ENCODE measurements at places on chromosomes 1 and 21.

GRCh38 chr1:208577381-208577905, 333.3 kb upstream of the PLXNA2 start:
- H3K36me3 ChIP-seq, result no peaks in the 10 kb centered on the region
- no peak for DNase-seq
- H3K27ac ChIP-seq, result no peak overlapping the region
- no peaks in the 10 kb centered on the region for H3K27me3 ChIP-seq
- H3K4me1 ChIP-seq, result no peaks in the 10 kb centered on the region
- no peak overlapping the region for H3K4me3 ChIP-seq

DNA sequence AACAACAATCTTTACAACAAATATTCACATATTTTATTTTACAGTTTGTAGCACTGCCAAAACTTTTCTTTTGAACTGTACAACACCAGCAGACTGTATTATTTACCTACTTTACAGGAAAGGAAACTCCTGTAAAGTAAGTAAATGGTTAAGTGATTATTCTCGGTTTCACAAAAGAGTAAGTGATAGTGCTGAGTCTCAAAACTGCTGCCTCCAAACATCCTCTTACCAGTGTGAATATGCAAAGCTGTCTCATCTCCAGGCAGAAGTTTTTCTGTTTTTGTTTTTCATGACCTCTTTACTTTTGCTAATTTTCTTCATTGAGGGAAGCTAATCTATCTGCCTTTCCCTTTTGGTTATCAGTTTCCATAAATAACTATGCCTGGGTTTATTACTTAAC, 286.7 kb downstream of the SRGAP2C start:
- DNase-seq, result no peak
- no peak overlapping the region for H3K27ac ChIP-seq
- H3K36me3 ChIP-seq, result no peaks in the 10 kb centered on the region

DNA sequence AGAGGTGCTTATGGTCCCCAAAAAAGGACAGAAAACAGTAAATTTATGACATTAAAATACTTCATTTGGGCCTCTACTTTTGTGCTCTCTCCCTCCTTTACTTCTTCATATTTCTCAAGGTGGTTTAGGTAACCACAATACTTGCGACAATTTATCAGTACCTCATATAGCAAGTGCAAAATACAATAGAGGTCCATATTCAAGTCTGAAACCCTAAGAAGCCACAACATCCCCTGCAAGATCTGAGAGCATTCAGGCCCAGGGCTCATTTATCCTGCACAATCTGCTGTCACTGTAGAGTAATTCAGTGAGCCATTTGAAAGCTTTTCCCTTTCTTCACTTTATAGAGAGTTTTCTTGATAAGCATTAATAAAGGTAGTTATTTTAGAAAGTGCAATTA, 24.2 kb upstream of the ATP6V1G3 start:
- no peaks in the 10 kb centered on the region for H3K36me3 ChIP-seq
- no peak overlapping the region for H3K4me3 ChIP-seq
- DNase-seq, result no peak
- H3K27ac ChIP-seq, result no peak overlapping the region
- H3K27me3 ChIP-seq, result no peaks in the 10 kb centered on the region

GRCh38 chr1:44662683-44663030, 11.6 kb downstream of the TMEM53 start:
- no peak for DNase-seq
- H3K4me3 ChIP-seq, result no peak overlapping the region
- no peaks in the 10 kb centered on the region for H3K36me3 ChIP-seq

DNA sequence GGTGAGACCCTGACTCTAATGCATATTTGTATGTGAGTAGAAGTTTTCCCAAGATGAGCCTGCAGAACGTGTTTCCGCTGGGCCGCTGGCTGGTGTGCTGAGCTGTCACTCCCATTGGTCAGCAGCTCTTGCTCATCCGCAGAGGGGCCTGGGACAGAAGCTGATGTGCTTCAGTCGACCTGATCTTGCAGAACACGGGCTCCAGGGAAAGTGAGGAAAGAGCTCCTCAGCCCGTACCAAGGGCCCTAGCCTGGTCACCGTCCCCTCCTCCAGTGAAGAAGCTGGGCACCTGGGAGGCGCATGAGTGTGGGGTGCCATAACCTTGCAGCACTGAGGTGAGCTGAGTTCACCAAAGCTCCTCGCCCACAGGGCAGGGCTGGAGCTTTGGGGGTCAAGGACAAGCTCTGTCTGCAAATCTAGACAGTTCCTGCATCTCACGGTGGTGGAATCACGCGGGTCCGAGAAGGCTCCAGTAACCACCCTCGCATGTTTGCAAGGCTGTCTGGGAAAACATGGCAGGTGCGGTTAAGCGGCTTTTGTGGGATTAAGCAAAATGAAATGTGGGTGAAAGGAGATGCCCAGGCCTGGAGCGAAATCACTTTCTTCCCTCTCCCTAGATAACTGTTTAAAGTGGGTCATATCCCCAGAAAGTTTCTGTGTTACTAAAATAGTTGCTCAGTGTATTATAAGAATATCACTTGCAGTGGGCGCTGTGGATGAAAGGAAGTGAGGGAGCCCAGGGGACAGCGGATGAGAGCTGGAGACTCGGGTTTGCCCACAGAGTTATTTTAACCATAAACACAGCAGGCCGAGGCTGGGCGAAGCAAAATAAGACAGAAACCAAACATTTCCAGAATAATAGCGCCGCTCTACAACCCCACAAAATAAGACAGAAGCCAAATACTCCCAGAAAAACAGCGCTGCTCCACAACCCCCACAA, 33.1 kb upstream of the LRRC3 start:
- no peak for DNase-seq
- no peaks in the 10 kb centered on the region for H3K27me3 ChIP-seq
- H3K36me3 ChIP-seq, result peaks cover 7% of the 10 kb centered on the region
- no peaks in the 10 kb centered on the region for H3K4me1 ChIP-seq
- no peak overlapping the region for H3K27ac ChIP-seq
- no peak overlapping the region for H3K4me3 ChIP-seq
